MM.1S (cell line): ENCODE measurements at places on chromosomes 1 and 21.

DNA sequence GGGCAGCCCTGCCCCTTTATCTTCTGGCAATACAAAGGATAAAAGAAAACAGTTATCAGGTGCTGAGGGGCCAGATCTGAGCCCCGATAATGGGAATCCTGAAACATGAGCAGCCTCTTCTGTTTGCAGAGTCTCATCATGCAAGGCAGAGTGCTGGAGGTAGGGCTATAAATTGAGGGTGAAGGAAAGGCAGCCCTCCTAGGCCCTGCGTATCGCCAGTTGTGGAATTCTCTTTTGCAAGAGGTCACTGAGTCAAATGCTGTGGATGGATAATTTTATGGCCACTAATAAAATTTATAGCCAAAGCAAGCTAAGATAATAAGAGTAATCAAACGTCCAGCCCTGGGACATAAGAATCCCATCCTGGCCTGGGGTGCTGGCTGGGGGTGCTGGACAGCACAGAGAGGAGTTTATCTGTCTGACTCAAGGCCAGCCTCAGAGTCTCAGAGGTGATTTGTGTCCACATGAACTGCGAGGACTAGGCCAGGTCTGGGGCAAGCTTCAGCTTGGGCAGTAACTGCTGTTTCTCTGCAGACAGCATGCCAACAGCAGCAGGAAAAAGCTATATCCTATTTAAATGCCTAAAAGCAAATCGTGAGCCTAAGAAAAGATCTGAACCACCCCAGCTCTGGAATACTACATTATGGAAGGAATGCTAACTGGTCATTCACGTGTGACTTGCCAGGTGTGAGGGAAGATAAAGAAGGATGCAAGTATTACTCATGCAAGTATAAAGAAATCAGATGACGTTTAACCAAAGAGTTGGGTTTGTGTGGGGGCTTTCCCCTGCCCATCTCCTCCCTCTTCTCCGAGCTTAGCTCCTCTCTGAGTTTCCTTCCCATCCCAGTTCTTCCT lies 254.8 kb downstream of the KIF26B start:
- DNase-seq: no peak

DNA sequence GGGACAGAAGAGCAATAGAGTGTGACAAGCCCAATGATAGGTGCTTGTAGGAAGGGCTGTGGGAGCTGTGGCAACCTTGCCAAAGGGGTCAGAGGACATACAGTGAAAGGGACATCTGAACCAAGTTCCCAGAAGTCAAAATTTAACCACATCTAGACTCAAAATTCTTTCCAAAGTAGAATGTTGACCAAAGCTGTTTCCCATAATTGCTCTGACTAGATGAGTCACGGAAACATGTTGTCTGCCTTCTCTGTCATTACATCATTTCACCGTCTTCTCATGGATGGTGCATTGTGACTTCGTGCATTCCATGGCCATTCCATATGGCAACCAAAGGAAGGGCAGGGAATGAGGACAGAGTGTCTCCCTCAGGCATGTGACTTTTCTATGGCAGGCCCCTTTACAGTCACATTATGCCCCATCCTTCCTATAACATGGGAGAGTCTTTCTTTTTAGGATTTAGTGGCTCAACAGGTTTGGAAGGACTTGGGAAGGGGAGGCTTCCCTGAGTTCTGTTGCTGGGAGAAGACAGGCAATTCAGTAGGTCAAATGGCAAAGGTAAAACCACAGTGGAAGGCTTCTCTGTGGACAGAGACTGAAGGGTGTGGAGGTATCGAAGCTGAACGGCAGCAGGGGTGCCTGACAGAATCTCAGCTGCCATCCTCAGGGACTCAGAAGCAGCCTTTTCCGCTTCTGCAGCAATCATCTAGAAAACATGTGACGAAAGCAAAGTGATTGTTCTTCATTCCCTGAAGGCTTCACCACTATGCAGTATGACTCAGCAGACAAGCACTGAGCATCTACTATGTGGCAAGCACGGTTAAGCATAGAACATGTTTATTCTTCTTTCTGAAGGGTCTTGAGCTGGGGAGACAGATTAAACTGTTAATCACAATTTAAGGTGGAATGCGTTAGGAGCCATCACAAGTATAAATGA lies 24.7 kb downstream of the NPHS2 start:
- DNase-seq: no peak

GRCh38 chr1:160399544-160400222 lies 681 bp upstream of the VANGL2 start:
- DNase-seq: no peak

- no peak for DNase-seq
These were observed 182.4 kb downstream of the SMYD3 start for GRCh38 chr1:246324711-246325110.

GRCh38 chr21:28938726-28939125 lies 54.0 kb downstream of the LTN1 start:
- no peak for DNase-seq

DNA sequence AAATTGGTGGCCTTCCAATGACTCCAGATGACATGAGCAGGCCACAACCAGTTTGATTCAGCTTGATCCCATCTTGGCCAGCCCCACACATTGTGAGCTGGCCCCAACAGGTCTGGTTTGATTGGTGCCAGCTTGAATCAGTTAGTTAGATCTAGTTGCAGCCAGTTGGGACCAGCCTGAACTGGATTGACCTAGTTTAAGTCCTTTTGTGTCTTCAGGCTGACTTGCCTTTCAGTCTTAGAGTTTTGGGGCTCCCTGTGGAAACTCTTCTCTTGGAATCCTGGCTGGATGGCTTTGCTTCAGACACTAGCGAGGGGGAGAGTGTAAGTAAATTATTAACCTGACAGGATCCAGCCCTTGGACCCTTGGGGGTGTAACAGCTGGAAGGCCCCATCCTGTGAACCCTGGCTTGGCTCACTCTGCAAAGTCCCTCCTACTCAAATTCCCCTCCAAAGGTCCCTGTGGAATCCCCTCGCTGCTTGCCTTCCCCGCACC lies 36.2 kb upstream of the POU3F1 start:
- no peak for DNase-seq

- DNase-seq: no peak
These were observed 59.8 kb downstream of the DDR2 start for GRCh38 chr1:162691999-162692575.

DNA sequence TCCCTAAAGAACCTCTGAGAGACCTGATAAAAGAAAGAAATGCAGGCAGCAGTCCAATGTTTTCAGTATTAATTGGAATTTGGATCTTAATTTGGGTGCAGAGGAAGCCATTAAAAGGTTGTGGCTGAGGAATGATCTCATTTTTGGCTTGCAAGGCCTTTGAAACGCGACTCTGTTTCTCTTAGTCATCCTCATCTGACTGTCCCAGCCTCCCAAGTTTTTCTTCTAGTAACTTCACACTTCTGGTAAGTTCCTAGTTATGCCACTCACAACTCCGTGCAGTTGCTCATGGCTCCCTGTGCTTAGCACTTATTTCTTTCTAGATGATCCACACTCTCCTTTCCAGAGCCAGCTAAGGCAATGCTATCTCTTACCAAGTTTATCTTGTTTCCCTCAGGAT lies 147.4 kb upstream of the USP24 start:
- peak; percentile 27 for DNase-seq

GRCh38 chr1:169681140-169681539 lies 30.3 kb downstream of the SELL start:
- no peak for DNase-seq

GRCh38 chr21:33760641-33761440 lies 118.5 kb downstream of the ITSN1 start:
- no peak for DNase-seq

- peak; percentile 59 for DNase-seq
These were observed 516 bp downstream of the PHLDA3 start for GRCh38 chr1:201468501-201468843.

DNA sequence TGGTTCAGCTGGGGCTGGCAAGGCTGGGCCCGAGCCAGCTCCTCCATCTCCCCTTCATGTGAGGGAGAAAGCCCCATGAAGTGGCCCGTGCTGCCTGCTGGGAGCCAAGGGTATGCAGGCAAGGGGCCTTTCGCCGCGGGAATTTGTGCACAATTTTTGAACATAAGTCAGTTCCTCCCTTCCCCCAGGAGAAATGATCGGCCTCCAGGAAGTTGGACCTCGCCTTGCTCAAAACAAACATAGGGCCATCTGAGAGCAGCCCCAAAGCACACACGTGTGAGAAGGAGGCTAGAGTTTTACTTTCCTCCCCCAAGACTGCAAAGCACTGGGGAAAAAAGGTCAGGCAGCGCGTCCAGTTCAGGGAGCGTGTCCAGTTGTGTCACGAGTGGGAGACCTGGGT lies 64.7 kb downstream of the PRDM16 start:
- DNase-seq: no peak

GRCh38 chr1:177585302-177586220 lies 384.3 kb downstream of the SEC16B start:
- DNase-seq: no peak

DNA sequence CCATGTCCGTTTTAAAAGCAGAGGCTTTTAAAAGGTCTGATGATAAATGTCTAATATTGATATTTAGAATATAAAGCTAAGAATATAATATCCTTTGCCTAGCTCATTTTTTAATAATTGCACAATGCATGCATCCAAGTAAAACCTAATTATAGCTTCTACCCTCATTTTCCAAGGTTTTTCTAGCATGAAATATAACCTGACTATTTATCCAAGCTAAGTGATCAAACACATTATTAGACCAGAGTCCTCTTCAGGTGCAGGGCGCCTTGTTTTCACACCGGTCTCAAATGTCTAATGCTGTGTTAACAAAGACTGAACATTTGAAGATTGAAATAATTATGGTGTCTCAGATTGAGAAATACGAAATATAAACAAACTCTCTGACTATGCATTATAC lies 648.9 kb upstream of the CXADR start:
- DNase-seq: no peak

- DNase-seq: no peak
These were observed 405.6 kb downstream of the NPHP4 start for GRCh38 chr1:5586629-5587028.

GRCh38 chr1:78916986-78917385 lies 89.5 kb downstream of the ADGRL4 start:
- DNase-seq: no peak

DNA sequence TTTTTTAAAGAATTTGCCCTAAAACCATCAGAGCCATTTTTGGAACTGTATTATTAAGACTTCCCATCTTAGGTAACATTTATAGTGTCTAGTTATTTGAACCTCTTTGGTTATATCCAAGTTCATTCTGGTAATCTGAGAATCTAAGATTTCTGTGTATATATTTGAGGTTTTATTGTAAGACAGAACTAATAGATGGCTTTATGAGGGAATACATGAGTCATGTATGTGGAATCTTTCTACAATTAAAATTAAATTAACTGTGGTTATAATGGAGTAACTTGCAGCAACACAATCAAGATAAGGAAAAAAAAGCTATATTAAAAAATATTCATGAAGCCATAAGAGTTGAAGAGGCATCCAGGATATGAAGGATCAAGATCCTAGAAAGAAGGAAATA lies 92.1 kb downstream of the UBE2U start:
- DNase-seq: no peak

- no peak for DNase-seq
These were observed 39.4 kb downstream of the PLXNA2 start for GRCh38 chr1:208204779-208205178.

GRCh38 chr21:34560609-34561008 lies 48.6 kb upstream of the KCNE1 start:
- no peak for DNase-seq

DNA sequence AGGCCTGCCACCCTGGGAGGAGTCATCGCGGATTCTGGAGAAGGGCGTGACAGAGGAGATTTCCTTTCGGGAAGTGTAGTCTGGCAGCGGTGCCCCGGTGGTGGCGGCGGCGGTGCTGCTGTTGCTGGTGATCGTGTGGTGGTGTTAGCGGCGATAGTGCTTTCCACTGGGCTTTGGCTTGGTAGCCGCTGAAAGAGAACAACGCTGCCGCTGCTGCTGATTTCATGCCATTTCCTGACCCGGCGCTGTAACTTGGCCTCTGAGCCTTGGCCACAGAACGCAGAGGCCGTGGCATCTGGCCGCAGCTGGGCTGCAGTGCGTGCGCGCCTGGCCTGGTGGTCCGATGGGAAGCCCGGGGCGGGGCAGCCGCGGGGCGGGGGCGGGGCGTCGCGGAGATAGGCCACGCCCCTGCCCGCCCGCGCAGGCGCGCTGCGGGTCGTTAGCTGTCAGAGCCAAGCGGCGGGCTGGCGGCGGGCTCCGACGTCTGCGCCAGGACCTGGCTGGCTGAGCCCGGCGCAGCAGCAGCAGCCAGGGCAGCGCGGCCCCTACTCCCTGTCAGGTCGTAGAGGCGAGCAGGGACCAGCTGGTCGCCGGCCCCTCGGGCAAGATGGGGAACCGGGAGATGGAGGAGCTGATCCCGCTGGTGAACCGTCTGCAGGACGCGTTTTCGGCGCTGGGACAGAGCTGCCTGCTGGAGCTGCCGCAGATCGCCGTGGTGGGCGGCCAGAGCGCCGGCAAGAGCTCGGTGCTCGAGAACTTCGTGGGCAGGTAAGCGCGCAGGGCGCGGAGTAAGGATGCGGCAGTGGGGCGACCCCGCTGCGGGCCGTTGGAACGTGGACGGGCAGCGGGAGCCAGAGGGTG lies at the start of gene DNM3:
Gene DNM3, plus strand, starts transcription at position 449 of the 861 bp plus-strand sequence. Its CDS starts 159 bp downstream, at position 608.
- peak; percentile 89 for DNase-seq

GRCh38 chr1:50278961-50279360 lies 144.3 kb downstream of the DMRTA2 start:
- DNase-seq: no peak

- DNase-seq: no peak
These were observed 23.5 kb downstream of the IFI44 start for GRCh38 chr1:78673120-78673519.

DNA sequence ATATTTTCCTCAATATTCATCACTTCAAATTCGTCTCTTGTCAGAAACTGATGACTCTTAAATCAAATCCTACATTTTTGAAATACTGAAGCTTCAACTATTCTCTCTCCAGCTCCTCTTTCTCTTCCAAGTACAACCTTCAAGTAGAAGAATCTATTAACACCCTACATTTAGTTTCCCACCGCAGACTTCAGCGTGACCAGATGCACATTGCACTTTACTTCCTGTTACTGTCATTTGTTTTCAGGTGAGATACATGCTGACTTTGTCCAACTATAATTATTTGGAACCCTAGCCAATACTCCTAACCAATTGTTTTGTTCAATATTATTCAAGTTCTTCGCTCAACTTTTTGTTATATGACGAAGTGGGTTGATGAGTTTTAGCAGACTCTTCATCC lies 116.0 kb downstream of the MRPL39 start:
- DNase-seq: no peak

GRCh38 chr1:94126651-94127050 lies 5.7 kb upstream of the ABCA4 start:
- DNase-seq: no peak

DNA sequence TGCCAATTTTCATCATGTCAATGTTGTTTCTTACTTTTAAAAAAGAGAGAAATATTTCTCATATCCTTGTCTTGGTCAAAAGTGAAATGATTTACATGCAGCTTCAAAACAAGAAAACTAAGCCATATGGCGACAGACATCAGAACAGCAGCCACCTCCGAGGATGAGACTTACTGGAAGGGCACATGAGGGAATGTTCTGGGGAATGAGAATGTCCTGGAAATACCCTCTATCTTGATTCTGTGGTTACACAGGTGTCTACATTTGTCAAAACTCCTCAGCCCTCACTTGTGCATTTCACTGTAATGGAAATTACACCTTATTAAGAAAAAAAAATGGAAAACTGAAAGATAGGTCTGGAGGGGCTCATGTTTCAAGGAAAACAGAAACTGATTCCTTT lies 14.2 kb upstream of the ECE1 start:
- no peak for DNase-seq

- DNase-seq: no peak
These were observed 2.9 kb downstream of the LHX8 start for GRCh38 chr1:75136921-75137641.

- no peak for DNase-seq
These were observed 468.0 kb downstream of the COL11A1 start for GRCh38 chr1:102640312-102640711.

GRCh38 chr1:103156966-103157365 lies 48.6 kb upstream of the COL11A1 start:
- no peak for DNase-seq
